ENCODE measurements at places on chromosomes 1 and 21.

DNA sequence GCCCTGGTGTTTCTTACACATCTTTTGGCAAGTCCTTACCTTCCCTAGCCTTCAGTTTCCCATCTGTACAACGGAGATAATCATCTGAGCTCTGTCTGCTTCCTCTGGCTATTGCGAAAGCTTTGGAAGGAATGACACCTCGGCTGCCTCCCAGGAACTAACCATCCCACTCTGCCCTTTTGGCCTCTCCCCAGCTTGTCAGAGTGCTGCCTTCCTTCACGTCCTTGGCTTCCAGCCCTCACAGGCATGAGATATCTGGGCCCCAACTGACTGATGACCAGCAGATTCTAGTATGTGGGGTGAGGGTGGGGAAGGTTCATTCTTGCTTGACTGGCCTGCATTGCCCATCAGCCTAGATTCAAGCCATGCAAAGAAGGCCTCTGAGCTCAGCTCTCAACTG is 253.1 kb upstream of the FGGY start:
- DNase-seq: peak; percentile 95

- peak; percentile 58 for DNase-seq
These were observed 24.9 kb upstream of the CR1L start for GRCh38 chr1:207619871-207620542.

GRCh38 chr1:201008666-201009360 is 14.7 kb downstream of the KIF21B start:
- DNase-seq: no peak

DNA sequence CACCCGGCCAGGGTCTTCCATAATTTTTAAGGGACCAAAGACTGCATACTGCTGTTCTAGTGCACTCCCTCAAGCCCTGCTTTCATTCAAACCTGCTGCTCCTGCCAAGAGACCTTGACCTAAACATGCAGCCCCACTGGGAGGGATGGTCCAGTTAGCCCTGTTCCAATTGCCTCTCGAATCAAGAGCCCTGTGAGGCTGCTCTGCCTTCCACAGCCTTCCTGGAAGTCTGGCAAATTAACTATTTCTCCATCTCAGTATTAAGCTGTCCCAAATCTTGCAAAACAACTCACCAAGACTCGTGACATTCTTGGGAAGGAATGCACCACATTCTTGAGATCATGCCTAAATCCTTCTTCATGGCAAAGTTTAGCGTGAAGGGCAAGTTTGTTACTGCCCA is 231.3 kb downstream of the C1orf94 start:
- DNase-seq: no peak

DNA sequence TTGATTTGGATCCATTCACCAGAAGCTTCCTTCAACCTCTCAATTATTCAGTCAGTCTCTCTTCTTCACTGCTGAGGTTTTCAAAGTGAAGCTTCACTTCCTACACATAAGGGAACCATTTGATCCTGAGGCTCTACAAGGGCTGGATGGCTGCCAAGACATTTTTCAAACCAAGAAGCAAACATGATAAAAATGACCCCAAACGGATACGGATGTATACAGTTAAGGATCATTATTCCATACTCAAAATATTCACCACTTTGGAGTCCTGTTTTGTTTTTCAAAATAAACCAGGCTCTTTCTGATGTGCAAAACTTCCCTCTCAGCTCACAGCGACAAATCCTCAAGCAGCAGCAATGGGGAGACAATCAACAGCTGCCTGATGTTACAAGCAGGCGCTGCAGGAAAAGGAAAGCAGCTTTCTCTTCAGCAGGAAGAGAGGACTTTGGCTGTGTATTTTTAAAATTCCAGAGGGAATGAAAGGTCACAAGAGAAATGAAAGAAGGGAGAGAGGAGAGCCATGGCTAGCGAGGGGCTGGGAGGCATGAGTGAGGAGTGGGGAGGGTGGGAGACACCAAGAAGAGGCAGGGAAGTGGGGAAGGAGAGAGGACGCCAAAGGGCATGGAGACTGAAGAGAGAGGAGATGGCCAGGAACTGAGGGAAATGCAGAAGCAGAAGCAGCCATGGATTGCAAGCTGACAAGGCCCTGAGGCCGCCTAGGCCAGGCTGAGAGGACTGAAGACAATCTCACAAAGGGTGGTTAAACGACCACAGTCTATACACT is 145.4 kb downstream of the SLC45A1 start:
- DNase-seq: peak; percentile 92

GRCh38 chr1:175182201-175182746 is 10.3 kb downstream of the KIAA0040 start:
- DNase-seq: no peak

GRCh38 chr1:36981771-36982622 is 52.3 kb downstream of the GRIK3 start:
- no peak for DNase-seq

- no peak for DNase-seq
These were observed 212.2 kb downstream of the SIPA1L2 start for GRCh38 chr1:232417636-232418248.

- DNase-seq: no peak
These were observed 24.5 kb downstream of the ERO1B start for GRCh38 chr1:236257216-236257615.
